ENCODE measurements at places on chromosomes 1 and 21.

- DNase-seq = no peak
These were observed 29.3 kb downstream of the AK2 start for GRCh38 chr1:33007190-33008050.

DNA sequence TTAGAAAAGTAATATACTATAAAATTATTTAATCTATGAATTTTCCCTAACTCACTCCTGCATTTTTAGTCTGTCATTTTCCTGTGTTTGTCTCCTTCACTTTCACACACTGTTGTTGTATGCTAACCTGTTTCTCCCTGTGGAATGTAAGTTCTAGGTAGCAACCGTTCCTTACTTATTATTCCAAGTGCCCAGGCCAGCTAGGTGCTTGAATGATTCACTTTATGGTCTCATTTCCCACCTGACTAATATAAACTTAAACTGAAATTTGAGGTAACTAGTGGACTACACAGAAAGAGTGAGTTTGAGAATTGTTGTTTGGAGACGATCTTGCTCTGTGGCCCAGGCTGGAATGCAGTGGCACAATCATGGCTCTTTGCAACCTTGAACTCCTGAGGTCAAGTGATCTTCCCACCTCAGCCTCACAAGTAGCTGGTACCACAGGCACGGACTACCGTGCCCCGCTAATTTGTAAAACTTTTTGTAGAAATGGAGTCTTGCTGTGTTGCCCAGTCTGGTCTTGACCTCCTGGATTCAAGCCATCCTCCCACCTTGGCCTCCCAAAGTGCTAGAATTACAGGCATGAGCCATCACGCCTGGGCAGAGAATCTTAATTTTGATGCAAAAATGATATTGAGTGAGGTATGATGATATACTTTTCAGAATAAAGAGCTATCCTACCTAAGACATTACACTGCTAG lies 1.9 kb downstream of the ZYG11B start:
- DNase-seq = no peak

- DNase-seq = no peak
These were observed 80.7 kb upstream of the CHODL start for GRCh38 chr21:18163956-18164355.

DNA sequence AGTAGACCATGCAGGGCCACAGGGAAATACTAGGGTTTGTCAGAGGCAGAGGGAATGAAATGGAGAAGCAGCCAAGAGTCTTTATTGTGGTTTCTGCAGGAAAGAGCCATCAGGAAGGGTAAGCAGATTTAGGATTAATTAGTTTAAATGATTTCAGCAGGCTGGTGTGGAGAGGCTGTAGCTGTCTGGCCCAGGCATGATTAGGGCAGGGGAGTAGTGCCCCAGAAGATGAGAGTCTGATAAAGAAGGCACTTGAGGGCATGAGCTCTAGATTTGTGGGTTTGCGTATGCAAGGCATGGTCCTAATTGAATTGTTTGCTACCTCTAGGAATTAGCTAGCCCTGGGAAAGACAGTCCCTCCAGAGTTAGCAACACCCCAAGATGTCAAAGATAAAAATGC lies 484.6 kb upstream of the PLXNA2 start:
- no peak for DNase-seq

DNA sequence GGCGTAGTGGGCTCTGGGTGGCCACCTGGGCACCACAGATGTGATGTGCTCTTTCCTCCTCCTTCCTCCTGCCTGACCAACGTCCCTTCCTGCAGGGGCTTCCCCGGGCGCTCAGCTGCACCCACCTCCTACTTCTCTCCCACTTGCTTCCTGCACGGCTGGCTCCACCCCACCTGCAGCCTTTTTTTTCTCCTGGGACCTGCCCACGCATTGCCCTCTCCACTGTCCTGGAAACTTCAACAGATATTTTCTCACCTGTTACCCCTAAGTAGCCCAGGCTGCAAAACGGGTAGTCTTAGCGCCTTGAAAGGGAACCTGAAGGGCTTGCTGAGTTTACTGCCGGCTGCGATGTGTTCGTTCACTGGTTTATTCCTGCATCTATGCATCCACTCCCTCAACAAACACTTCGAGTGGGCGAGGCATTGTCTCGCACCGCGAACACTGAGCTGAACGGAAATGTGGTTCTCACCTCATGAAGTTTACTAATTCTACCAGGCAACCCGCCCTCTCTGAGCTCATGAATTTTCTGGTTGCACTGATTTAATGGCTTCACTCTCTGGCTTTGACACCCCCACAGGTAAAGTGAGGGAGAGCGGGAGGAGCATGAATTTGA lies 23.6 kb downstream of the ZBTB18 start:
- peak; percentile 55 for DNase-seq

- DNase-seq = no peak
These were observed 6.7 kb downstream of the CDC7 start for GRCh38 chr1:91507328-91507727.

DNA sequence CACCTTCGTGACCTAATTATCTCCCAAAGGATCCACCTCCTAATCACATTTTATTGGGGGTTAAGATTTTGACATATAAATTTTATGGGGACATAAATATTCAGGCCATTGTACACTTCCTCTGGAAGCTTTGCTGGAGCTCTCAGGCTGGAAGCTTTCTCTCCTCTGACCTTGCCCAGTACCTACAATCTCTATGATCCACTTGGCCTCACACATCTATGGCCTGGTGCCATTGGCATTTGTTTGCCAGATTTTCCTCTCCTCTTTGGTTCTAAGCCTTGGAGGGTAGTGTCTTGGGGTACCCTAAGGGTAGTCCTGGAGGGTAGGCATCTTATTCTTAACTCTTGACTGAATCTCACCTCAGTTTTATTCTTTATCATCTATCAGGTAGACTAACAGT lies 79.0 kb downstream of the HLX start:
- no peak for DNase-seq

DNA sequence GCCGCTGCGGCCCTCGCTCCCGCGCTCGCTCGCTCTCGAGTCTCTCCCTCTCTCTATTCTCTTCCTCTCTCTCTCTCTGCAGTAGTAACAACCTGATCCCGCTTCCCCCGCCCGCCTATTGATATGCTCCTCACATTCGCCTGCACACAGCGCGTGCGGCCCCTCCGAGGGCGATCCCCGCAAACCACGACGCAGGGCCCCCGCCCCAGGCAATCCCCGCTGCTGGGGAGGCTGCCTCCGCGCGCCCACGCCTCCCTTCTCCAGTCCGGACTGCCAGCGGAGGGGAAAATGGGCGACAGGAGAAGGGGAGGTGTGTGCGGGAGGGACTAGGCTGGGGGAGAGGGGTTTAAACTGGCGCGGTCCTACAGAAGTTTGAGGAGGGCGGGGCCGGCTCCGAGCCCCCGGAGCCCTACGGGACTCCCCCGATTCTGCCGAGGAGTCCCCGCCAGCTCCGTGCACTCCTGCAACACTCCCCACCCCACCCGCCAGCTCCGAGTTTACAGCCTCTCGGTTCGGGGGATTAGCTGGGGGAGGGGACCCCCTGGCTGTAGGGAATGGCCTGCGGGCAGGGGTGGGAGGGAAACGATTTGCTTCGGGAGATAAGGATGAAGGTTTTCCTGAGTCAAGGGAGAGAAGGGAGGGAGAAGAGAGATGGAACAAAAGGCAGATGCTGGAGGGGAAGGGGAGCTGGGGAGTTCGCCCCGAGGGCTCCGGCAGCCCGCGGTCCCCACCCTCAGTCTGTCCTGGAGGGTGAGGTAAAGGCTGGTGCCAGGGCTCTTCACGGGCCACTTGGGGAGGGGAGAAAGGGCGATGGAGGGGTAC lies 66.6 kb downstream of the SYT2 start:
- peak; percentile 54 for DNase-seq

GRCh38 chr1:5998906-5999301 lies 6.7 kb upstream of the NPHP4 start:
- DNase-seq = no peak

DNA sequence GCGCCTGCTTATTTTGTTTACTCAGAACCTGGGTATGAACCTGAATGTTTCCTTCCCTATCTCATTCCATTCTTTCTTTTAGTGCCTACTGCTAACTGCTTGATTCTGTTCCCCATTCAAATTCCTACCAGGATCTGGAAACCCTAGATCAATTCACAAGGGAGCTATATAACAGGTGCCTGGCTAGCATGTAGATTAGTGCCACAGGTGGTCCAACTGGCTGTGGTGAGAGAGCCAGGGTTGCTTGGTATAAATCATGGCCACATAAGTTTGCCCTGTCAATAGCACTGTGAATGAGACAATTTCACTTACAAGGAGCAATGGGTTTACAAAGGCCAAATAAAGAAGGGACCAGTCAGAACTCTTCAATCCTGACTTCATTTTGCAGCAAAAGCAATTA lies 6.6 kb upstream of the PRPF38B start:
- DNase-seq = no peak

- no peak for DNase-seq
These were observed 734.1 kb upstream of the ZP4 start for GRCh38 chr1:238624776-238625175.

DNA sequence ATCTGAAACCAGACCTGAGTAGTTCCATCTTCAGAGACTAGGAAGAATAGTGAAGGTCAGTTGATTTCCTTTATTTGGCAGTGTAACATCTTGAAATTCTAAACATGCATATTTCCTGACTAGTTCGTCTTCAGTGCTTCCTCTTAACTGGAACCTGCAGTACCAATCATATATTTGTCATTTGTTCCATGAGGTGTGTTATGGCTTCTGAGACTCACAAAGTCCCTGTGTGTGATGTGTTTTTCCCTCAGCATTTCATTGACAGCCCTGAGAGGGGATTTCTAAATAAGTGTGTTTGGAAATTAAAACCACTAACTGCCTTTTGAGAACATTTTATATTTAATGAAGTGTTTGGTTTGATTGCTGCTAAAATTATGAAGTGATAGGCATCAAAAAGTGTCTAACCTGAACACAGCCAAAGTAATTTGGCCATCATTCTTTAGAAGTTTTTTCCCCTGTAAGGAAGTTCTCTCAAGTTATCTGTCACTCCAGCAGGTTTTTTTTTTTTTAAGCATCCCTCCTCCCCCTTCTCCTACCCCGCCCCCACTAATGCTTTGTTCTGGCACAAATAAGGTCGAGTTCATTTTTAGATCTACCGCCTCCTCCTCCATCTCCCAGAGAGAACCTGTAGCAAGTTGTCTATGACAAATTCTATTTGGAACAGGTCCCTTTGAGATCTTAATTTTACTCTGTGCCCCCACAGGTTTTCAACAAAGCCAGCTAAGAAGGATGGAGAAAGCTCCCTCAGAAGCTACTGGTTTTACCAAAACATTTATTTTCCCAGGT lies 61.4 kb downstream of the TMEM200B start:
- DNase-seq = no peak

GRCh38 chr1:61269602-61270001 lies 187.2 kb downstream of the NFIA start:
- DNase-seq = no peak

- DNase-seq = no peak
These were observed 41.0 kb downstream of the BRINP3 start for GRCh38 chr1:190436615-190437014.

GRCh38 chr1:86089765-86090164 lies 66.8 kb downstream of the COL24A1 start:
- no peak for DNase-seq

DNA sequence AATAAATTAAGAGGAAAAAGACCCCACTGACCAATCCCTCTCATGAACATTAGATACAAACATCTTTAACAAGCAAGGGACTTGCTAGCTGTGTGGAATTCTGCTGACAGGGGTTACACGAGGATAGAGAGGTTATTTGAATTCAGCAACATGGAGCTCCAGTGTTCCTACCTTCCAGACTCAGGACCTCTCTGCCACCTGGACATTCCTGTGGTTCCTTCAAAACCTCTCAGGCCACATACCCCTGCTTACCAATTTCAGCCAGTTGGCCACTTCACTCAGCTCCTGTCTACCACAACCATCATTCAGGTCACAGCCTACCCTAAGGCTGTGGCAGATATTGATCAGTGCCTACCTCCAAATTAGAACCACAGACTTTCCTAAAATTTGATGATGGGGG lies 147.5 kb downstream of the RRAGC start:
- DNase-seq = no peak

GRCh38 chr1:175750366-175751071 lies 7.1 kb upstream of the TNR start:
- DNase-seq = no peak

DNA sequence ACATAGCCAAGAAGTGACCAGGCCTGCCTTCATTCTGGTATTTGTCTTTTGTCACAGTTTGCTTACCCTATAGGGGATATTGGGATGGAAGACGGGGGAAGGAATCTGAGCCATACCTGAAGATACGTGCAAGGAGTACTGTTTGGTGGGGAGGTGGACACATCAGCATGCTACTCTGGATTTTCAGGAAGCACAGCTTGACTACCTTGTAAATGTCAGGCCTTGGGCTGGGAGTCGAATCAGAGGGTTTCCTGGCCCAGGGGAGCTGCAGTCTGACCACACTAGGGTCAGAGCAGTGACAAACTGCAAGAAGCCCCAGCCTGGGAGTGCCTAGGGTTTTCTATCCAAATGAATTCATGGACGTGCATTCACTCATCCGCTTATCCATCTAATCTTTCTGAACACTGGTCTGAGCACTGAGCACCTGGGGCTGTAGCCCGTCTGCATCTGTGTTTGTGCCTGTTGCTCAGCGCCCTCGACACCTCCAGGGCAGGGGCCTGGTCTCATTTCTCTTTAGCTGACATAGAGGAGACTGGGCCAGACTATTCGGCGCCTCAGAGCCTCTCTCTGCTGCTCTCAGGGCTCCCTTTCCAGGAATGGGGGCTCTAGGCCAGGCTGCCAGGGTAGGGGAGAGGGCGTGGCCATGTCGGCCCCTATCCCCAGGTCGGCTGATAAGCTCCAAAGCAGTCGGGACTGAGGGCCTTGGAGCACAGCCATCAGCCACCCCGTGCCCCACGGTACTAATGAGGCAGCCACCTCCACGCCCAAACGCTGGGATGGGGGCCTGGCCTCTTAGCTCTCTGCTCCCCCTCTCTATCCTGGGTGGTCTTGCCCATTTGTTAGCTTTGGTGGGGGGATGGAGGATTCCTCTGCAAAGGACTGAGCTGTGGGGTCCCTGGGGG lies 47.0 kb upstream of the SLC2A1 start:
- DNase-seq = no peak

DNA sequence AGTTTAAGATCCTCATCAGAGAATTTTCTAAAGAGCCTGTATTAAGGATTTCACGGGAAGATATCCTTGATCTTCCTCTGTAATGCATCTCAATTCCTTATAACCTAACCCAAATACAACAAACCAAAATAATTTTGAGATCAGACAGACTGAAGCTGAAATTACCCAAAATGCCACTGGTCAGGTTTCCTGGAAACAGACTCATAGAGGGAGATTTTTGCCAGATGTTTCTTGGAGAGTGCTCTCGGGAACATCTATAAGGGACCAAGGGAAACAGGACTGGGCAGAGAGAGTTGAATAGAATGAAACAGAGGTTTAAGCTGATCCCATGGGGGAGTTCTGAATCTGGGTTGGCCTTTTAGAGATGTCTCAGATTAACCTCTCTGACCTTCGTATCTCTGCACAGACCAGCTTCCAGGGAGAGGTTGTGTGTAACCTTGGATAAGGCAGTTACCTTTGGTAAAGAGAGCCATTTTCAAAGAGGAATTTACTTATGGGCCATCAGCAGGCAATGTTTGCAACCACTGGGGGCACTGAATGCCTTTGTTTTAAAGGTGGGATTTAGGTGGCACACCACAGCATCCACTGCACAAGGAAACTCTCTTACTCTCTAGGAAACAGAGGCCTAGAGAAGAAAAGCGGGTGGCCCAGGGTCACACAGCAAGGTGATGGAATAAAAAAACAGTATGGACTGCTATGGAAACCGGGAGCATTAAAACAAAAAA lies 130.8 kb upstream of the SGIP1 start:
- DNase-seq = no peak

All from stimulated activated effector memory CD8-positive, alpha-beta T cell treated with anti-CD3 and anti-CD28 coated beads, Interleukin-12 subunit alpha, Interleukin-12 subunit beta, amount 100 ng/mL, for 72 hours (primary cell).